ENCODE measurements at places on chromosomes 12 and 14. TPM values are rescaled to one million over a fixed set of nuclear protein-coding genes. Genes with fewer than 3 reads are reported as not detected.

GRCh38 chr14:99758121-99758821, 34.9 kb upstream of the EML1 start:
- H3K4me1 ChIP-seq, result peaks cover 5% of the 10 kb centered on the region
- no peak overlapping the region for H3K4me3 ChIP-seq
- peaks cover 13% of the 10 kb centered on the region for H3K27me3 ChIP-seq

Gene ANKRD33
- not detected for total RNA-seq

DNA sequence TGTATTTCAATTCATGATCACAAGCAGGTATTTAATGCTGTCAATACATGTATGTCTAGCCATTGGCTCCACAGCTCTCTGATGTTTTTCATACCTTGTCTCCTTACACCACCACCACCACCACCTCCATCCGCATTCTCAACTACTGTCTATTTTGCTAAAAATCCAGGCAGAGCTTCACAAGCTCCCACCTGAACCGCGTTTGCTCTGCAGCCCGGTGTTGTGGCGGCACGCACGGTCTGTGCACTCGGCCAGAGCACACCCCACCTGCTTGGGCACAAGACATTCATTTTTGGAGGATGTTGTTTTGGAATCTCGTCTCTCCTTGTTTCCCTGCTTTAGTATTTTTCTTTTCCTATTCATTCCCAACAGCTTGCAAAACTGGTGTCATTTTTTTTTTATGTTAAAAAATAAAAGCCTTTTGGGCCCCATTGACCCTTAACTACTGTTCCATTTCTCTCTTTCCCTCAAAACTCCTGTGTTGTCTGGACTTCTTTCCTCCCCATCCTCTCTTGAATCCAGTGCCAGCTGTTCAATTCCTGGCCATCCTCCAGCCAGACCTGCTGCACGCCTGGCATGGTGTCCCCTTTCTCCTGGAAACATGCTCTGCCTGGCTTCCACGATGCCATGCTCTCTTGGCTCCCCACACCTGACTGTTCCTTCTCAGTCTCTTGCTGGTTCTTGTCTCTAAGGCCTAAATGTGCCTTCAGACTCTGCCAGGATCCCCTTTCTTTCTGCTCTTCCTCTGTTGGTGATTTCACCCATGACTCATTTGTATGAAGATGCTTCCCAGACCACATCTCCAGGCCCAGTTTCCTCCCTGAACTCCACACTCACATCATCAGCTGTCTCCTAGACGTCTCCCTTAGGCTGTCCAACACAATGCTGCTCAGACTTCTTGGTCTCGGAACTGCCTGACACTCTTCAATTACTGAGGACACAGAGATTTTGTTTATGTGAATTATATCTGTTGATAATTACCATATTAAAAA, 37.9 kb downstream of the PIWIL1 start:
- H3K4me3 ChIP-seq, result no peak overlapping the region
- H3K4me1 ChIP-seq, result no peaks in the 10 kb centered on the region
- DNase-seq, result no peak
- H3K27me3 ChIP-seq, result no peaks in the 10 kb centered on the region
- H3K36me3 ChIP-seq, result no peaks in the 10 kb centered on the region

GRCh38 chr12:66633676-66634075, 45.2 kb downstream of the GRIP1 start:
- DNase-seq, result no peak
- no peak overlapping the region for H3K27ac ChIP-seq
- no peak overlapping the region for H3K4me3 ChIP-seq

DNA sequence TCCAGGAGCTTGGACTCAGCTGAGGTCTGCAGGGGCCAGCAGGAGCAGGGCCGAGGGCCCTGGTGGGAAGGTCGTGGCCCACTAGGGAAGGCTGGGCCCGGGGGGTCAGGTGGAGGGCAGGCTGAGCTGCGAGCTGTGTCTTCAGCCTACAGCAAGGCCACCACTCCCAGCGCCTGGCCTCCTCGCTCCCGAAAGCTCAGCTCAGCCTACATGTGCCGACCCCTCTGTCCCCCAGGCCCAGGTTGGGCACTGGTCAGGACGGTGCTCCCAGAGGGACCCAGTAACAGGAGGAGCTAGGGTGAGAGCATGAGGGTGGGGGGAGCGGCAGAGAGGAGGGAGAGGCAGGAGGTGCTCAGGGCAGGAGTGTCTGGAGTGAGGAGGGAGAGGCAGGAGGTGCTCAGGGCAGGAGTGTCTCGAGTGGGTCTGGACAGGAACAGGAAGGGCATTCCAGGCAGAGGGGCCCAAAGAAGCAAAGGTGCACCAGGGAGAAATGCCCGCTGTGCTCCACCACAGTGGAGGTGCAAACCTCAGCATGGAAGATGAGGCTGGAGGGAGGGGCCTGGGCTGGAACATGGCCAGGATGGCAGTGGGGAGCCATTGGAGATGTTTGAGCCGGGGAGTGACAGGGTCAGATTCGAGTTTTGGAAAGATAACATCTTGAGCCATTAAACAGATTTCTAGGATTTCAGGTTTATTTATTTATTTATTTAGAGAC, 29.1 kb upstream of the GPR132 start:
- H3K27ac ChIP-seq, result peak overlapping the region; percentile 34
- DNase-seq, result no peak
- peak overlapping the region; percentile 77 for H3K4me3 ChIP-seq
- H3K27me3 ChIP-seq, result peaks cover 4% of the 10 kb centered on the region
- H3K4me1 ChIP-seq, result peaks cover 17% of the 10 kb centered on the region
- H3K36me3 ChIP-seq, result no peaks in the 10 kb centered on the region

DNA sequence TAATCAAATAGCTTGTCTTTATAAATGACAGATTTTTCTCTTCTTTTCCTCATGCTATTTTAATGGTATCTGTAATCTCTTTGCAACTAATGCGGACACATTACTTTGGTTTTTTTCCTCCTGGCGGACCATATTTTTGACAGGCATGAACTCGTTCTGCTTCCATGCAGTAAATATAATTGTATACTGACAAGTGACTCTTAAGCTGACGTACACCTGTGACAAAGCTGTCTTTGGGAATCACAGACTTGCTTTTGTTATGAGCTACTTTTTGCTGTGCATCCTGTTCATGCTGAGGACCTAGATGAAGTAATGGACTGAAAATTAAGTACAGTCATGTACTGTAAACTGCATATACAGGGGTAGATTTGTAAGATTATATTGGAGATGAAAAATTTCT, 434.3 kb upstream of the TMTC1 start:
- DNase-seq, result no peak
- H3K36me3 ChIP-seq, result no peaks in the 10 kb centered on the region
- no peak overlapping the region for H3K27ac ChIP-seq

Gene TTC8
- total RNA-seq, result 2.2 TPM

Gene C1QL4
- not detected for total RNA-seq

DNA sequence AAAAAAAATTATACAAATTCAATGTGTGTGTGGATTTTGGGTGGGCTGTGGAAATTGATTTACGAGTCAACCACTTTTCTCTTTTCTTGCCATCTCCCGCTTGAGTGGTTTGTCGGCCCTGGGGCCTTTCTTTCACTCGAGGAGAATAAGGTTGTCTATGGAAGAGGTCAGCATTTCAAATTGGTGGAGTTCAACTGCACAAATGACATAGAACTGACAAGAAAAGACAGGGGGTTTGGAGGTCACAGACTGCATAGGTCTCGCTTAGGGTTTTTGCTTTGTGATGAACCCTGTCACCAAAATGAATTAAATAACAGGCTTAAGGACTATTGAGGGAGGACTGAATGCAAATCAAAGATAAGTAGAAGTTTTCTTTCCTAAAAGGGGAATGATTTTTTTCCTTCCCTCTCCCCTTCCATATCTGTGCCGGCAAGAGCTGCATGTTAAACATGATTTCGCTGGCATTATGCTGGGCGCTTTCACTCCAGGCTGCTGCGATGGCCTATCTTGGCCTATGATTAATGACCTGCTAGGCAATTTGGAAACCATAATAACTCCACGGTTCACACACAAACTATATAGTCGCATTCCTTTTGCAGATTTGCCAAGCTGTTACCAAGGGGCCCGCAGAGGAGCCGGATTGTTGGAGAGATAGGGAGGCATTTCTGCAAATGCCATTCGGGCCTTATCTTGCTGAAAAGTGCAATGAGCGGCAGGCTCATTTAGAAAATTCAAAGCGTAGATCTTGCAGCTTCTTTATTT, 20.7 kb downstream of the ASCL1 start:
- no peaks in the 10 kb centered on the region for H3K36me3 ChIP-seq
- H3K27me3 ChIP-seq, result peaks cover 8% of the 10 kb centered on the region
- H3K4me3 ChIP-seq, result no peak overlapping the region
- H3K27ac ChIP-seq, result no peak overlapping the region

DNA sequence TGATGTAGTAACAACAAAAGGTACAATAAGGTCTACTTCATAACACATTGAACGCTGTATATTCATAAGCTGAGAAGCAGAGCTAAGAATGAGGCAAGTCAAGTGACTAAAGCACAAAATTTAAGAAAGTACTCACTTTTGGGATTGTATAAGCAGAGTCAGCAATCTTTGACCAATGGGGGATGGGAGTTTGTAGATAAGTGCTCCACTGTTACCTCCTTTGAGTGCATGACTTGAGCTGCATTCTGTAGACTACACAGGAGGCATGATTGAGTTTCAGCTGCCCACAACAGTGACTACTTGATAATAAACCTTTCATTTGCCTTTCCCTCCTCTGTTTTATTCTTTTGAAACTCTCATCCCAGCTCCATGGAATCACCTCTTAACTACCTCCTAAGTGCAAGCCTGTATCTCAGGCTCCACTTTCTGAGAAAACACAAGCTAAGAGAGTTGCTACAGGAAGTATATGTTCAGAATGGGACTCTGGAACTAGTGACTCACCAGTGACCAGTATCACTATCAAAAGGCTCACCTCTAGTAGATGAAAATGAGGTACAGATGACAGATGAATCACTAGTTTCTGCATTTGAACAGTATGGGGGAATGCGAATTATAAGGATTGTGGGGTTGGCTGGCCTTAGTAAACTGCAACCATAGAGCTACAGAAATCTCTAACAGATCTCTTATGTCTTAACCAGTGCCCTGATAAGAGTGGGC, 49.2 kb downstream of the SLC35F4 start:
- no peak overlapping the region for H3K27ac ChIP-seq
- no peak overlapping the region for H3K4me3 ChIP-seq
- DNase-seq, result no peak
- H3K4me1 ChIP-seq, result no peaks in the 10 kb centered on the region
- H3K36me3 ChIP-seq, result no peaks in the 10 kb centered on the region

- no peak for DNase-seq
- no peaks in the 10 kb centered on the region for H3K36me3 ChIP-seq
- no peak overlapping the region for H3K27ac ChIP-seq
- H3K4me1 ChIP-seq, result no peaks in the 10 kb centered on the region
- peaks cover 16% of the 10 kb centered on the region for H3K27me3 ChIP-seq
- no peak overlapping the region for H3K4me3 ChIP-seq
Measured at GRCh38 chr12:3043406-3043805, 33.8 kb upstream of the TSPAN9 start.

- H3K4me3 ChIP-seq, result peak overlapping the region; percentile 75
- no peak for DNase-seq
- H3K27ac ChIP-seq, result peak overlapping the region; percentile 91
- H3K27me3 ChIP-seq, result no peaks in the 10 kb centered on the region
- peaks cover 40% of the 10 kb centered on the region for H3K4me1 ChIP-seq
- peaks cover 46% of the 10 kb centered on the region for H3K36me3 ChIP-seq
Measured at GRCh38 chr14:58280954-58281787, 17.2 kb upstream of the ARID4A start.

- peaks cover 3% of the 10 kb centered on the region for H3K36me3 ChIP-seq
- DNase-seq, result no peak
- no peaks in the 10 kb centered on the region for H3K27me3 ChIP-seq
- H3K4me3 ChIP-seq, result no peak overlapping the region
- no peaks in the 10 kb centered on the region for H3K4me1 ChIP-seq
Measured at GRCh38 chr12:90280564-90281058, 572.0 kb upstream of the ATP2B1 start.

Gene KSR2
- not detected for total RNA-seq

Gene ZNF10
- 10.8 TPM for total RNA-seq

GRCh38 chr14:106038263-106038662, 511.9 kb downstream of the TMEM121 start:
- no peak overlapping the region for H3K27ac ChIP-seq
- H3K4me1 ChIP-seq, result no peaks in the 10 kb centered on the region
- H3K27me3 ChIP-seq, result peaks cover 43% of the 10 kb centered on the region

Gene STYK1
- total RNA-seq, result 3.1 TPM

Gene EAPP
- total RNA-seq, result 44.6 TPM

GRCh38 chr12:81332054-81332453, 254.2 kb downstream of the ACSS3 start:
- no peaks in the 10 kb centered on the region for H3K27me3 ChIP-seq
- no peak overlapping the region for H3K27ac ChIP-seq
- H3K4me3 ChIP-seq, result no peak overlapping the region
- no peaks in the 10 kb centered on the region for H3K36me3 ChIP-seq
